ENCODE measurements at places on chromosomes 5 and 9.

GRCh38 chr5:14851999-14852526 lies 19.5 kb downstream of the ANKH start:
- no peak for DNase-seq

DNA sequence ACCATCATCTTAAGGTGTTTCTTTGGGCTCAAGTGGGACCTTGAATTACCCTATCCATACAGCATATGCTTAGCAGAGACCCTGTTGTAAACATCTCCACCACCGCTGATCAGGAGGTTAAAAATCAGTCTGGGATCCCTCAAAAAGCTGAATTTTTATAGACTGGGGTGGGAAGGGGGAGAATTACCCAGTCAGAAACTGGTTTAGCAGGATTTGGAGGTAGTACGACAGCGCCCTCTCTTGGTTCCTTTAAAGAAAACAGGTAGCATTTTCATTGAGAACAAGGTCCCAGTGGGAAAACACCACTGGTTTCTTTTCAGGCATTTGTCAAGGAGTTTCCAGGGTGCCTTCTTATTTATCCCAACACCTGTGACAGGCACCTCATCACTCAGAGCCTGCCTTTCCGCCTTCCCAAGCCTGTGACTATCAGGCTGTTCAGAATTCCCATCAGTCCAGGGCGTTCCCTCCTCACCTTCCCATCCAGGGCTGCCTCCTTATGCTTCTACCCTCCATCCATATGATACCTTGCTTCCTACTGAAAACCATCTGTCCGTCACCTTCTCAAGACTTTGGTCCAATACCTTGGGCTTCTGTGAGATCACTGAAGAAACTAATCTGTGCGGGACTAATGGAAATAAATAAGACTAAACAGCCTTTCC lies 203.8 kb upstream of the RAI14 start:
- no peak for DNase-seq

GRCh38 chr9:134419684-134420076 lies 93.4 kb downstream of the RXRA start:
- DNase-seq, result no peak

DNA sequence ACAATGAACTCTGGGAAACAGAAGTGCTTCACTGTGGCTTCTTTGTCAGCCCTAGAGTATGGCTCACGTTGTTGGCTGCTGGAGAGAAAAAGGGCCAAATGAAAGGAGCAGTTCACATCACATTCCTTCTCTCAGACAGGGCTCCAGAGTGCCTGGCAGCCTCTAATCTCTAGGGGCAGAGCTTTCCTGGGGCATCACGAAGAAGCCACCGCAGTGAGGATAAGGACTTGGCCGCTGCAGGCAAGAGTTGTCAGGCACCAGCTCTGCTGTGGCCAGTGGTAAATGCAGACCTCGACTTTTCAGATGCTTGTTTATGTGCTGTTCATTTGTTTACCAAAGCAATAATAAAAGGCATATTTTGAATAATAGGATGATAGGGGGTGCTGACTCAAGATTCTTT lies 227.2 kb downstream of the ICE1 start:
- no peak for DNase-seq

- no peak for DNase-seq
Observed at GRCh38 chr5:180381428-180381827, 28.3 kb upstream of the GFPT2 start.

DNA sequence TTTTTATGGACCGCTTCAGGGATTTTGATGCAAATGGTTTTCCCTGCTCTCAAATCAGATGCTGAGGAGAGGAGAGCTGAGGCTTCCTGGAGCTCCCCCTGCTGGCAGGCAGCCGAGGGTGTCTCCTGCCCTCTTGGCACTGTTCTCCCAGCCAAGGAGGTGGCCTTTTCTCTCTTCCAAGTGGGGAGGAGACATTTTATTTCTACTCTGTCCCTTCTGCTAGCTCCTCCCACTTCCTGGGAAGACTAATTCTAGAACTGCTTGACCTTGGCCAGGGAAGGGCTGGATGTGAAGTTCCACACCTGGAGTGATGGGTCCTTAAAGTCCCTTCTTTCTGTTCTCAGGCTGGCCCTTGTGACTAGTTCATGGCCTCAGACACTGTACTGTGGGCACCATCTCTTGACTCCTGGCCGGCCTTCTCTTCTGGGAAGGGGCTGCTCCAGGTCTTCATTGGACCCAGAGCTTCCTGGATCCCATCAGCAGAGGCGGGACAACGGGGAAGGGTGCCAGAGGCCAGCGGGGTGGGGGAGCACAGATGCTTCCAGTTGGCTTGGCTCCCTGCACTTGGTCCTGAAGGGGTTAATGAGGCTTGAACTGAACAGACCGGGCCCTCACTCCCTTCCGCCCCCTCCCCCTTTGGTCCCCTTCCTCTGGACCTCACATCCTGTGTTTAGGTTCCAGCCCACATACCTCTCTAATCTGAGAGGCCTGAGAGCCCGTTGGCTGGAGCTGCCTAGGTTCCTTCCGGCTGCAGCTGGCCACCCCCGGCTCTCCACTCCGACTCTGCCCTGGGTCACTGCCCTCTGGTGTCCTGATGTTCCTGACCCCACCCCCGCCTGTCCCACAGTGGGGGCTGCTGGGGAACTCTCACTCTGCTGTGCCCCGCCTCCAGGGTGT lies 32.1 kb downstream of the PTPA start:
- peak; percentile 27 for DNase-seq

- DNase-seq, result no peak
Observed at GRCh38 chr9:100587375-100587774, 9.5 kb downstream of the CAVIN4 start.

DNA sequence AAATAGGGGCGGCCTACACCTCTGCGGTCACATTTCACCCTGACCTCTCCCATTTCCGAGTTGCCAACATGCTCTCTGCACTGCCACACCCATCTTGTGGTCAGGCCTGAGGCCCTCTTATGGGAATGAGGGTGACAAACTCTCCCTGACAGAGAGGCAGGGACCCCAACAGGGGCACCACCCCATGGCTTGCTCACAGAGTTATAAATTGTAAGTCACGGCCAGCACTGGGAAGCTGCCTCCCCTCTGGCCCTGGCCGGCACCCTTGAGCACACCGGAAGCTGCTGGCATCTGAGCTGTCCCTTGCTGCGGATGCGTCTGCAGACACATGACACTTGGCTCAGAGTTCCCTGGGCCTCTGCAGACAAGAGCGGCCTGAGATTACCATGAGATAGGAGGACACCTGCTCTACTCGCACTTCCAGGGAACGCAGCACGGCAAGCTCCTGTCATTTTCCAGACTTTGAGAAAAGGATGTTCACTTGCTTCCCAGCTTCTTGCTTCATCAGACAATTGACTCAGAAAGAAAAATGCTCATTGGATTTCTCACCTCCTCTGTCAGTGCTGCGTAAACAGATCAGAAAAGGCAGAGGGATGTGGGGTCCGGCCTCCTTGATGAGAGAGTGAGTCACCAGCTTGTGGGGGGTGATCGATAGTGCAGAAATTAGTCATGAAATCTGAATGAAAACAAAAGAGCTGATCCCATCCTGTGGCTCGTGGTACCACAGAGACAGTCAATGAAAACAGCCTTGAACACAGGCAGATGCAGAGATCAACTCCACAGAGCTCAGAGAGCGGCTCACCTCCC lies 269.8 kb downstream of the SYK start:
- no peak for DNase-seq

DNA sequence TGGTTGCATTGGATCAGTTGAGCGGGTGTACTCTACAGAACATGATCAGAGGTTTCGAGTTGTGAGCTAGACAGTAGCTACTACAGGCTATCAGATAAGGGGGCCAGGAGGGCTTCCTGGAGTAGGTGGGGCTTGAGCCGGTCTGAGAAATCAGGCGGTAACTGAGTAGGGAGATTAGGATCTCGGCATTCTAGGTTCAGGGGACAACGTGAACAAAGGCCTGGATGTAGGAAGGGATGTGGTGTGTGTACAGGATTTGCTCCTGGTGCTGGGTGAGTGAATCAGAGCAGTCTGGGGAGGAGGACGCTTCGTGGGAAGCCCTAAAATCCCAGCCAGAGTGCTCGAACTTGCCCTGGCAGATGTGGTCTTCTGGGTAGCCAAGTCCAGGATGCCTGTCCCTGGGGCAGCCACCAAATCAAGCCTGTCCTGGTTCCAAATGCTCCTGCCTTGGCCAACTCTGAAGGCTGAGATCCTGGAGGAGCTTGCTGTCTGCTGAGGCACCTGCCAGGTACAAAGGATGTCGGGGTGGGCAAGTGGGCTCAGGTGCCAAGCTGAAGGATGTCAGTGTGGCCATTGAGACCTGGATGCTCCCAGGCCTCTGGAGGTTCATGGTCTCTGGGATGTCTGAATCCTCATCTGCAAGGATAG lies 33.4 kb downstream of the STC2 start:
- no peak for DNase-seq

DNA sequence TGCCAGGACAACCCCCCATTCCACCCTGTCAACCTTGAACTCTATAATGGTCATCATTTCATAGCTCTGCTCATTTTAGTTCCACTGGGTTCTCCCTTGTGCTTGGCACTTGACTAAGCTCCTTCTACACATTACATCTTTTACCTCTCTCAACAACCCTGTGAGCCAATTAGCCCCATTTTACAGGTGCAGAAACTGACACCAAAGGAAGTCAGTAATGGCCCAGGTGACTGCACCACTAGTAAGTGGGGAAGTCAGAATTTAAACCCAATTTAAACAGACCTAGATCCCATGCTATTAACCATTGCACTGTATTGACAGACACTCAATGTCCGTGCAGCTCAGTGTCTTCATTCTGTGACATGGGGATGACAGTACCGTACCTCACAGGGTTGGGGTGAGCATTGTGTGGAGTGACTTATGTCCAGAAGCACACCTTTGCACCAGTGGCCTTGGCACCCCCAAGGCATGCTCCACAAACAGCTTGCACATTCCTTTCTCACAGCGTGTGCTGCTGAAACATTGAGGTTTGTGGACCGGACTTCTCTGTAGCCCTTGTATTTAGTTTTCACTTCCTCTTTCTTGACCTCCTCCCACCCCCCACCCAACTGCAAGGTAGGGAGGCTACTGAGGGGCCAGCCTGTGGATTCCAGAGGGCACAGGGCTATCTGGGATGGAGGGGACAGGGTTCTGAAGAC lies 23.1 kb downstream of the IRF1 start:
- no peak for DNase-seq

- no peak for DNase-seq
Observed at GRCh38 chr5:56025151-56025885, 30.6 kb upstream of the IL6ST start.

GRCh38 chr9:70262366-70262765 lies 3.6 kb downstream of the SMC5 start:
- DNase-seq, result no peak

DNA sequence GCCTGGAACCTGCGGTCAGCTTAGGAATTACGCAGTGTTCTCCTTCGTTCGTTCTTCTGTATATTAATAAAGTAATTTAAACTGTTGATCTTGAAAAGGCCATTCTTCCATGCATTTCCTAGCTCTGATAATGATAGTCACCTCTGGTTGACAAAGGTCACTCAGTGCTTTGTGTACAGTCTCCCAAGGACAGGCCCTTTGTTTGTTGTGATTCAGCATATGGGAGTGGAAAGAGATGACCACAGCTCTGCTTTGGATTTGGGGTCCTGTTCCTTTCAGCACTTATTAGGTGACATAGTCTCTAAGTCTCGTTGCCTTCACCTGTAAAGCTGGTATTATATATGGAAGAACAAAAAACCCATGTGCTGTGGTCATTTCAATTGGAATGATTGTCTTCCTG lies 39.6 kb downstream of the RAD23B start:
- DNase-seq, result no peak

Data from NCI-H1105 treated with DMSO at 0.1 percent for 48 hours (cell line).